ENCODE measurements at places on chromosomes 4 and X.

DNA sequence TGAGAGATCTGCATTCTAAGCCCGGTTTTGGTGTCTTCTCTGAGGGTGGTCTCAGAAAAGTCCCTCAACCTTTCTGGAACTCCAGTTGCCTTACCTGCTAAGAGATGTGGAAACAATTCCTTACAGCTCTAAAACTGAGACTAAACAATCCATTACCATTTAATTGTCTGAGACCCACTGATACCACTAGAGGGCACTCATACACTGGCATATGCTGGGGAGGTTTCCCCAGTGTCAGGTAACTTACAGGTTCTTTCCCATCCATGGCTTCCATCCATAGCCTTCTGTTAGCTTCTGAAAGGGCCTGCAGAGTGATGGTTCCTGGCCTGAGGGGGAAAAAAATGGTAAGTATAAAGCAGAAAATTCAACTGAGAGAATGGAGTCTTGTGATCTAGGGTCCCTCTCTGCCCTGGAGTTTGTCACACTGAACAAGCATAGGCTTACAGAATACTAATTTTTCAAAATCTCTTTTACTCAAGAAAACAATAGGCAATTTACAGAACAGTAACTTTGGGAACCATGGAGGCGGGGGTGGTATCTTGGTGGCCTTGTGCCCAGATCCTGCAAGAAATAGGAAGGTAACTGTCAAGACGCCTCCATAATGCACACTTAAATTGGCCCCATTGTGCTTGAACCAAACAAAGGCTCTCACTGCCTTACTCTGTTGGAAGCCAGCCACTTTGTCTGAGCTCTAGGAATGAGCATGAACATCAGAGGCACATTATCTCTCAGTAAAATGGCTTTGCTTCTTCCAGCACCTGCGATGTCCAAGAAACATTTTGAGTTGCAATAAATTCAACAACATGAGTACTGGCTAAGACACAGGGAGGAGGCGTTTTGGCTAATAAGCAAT is 236.1 kb downstream of the OPHN1 start:
- DNase-seq = peak; percentile 82

DNA sequence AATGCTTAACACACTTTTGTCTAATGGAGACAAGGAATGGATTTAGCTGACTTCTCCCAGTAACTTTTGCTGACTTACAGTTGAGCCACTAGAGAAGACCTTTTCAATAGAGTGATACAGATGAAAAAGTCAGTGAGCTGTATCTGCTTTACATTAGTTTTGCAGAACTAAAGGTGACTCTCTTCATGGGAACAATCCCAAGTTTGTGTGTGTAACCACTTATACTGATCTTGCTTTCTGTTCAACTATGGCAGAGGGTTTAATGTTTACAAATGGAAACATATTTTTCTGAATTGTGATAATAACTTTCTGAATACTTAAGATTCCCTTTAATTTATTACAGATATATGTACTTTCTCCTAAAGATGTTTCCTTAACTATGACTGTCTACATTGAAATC is 182.6 kb upstream of the PUDP start:
- DNase-seq = no peak

GRCh38 chr4:153955327-153955726 is 166.4 kb upstream of the SFRP2 start:
- DNase-seq = no peak

DNA sequence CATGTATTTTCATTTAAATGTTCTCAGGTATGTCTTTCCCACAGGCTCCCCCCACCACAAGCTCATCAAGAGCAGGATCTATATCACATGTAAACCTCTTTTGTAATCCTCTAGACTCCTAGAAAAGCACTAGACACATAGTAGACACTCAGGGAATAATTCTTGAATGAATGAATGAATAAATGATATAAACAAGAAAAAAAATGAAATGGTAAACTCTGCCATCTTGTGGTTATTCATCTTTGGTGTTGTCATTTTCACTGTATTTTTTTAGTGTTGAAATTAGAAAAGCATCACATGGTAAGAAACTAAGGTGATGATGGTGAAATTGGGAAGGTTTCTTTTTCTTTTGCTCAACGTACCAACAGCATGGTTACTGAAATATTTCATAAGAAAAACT is 34.2 kb upstream of the C1GALT1C1 start:
- peak; percentile 59 for DNase-seq

GRCh38 chr4:189049682-189050081 is 891.0 kb upstream of the FRG1 start:
- peak; percentile 59 for DNase-seq

DNA sequence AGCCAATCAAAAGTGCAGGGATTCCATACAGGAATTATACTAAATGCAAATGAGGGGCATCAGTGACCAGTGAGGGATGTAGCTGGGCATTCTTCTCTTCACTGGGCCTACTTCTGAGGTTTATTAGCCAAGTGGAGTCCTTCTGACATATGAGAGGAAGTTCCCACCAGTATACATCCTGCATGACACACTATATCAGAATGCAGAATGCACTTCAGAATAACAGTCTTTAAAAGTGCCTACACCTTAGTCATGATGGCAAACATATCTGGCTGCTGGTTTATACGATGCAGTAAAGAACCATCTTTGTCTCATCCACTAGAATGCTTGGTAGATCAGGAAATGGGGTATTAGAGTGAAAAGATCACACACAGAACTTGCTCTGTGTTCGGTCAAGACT is 180.3 kb upstream of the PPARGC1A start:
- DNase-seq = peak; percentile 81

DNA sequence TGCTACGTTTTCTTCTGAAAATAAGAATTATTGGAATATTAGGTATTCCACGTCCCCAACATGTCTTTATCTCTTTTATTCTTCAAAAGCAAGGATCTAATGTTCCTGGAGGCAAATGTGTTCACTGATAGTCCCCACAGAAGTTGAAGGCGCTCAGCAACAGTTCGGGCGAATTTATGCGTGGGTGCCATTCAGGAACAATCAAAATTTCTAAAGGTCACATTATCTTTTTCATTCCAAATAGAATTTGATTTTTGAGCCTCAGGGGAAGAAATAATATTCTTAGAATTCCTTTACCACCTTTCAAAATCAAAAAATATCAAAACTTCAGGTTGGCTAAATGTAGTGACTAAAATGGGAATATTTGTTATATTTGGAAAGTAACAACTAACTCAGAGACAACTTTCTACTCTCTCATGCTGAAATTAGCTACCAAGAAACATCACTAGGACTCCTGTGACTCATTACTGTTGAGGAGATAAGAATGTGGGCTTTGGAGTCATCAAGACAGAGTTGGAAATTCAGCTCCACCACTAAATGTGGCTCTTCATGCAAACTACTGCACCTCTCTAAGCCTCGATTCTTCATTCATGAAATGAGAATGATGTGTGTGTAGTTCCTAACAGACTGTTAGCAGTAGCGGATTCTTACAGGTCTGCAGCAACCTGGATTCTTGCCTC is 72.3 kb upstream of the KIT start:
- DNase-seq = peak; percentile 7

DNA sequence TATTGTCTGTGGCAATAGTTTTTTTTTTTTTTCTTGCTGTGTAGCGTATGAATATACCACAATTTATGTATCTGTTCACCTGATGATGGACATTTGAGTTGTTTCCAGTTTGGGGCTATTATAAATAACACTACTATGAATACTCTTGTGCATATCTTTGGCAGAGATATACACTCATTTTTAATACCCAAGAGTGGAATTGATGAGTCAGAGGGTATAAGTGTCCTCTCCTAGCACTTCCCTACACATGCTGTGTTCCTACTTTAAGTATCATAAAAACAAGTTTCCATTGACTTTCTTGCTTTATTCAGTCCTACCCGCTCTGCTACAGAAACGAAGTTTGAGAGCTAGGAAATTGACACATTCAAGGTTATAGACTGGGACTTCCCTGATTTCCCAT is 39.8 kb downstream of the XIAP start:
- DNase-seq = peak; percentile 46

DNA sequence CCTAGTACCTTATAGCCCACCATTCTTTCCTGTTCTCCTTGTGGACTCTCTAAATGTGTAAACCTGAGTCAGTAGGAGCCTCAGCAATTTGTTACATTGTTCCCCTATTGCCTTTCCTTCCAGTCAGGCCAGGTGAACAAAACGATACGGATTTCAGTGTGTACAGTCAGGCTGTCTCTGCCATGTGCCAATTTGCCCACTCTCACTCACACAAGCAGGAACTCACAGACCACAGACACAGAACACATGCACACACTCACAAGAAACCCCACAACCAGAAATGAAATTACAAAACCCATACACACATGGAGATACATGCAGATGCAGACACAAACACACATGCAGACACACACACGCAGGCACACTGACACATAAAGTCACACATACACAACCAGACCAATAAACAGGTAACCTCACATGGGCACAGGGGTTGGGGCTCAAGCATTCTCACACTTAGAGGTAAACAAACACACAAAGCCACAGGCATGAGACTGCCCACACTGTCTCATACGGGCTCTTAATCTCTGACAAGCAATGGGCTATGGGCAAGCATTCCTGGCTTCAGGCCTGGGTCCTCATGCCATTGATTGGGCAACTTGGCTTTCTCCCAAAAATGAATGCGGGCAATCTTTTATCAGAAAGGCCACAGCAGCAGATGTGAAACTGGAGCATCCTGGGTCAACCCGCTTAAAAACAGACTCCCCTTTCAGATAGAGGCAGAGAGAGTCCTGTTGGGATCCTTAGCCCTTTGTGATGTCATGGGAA is 68.7 kb downstream of the NBDY start:
- DNase-seq = no peak

DNA sequence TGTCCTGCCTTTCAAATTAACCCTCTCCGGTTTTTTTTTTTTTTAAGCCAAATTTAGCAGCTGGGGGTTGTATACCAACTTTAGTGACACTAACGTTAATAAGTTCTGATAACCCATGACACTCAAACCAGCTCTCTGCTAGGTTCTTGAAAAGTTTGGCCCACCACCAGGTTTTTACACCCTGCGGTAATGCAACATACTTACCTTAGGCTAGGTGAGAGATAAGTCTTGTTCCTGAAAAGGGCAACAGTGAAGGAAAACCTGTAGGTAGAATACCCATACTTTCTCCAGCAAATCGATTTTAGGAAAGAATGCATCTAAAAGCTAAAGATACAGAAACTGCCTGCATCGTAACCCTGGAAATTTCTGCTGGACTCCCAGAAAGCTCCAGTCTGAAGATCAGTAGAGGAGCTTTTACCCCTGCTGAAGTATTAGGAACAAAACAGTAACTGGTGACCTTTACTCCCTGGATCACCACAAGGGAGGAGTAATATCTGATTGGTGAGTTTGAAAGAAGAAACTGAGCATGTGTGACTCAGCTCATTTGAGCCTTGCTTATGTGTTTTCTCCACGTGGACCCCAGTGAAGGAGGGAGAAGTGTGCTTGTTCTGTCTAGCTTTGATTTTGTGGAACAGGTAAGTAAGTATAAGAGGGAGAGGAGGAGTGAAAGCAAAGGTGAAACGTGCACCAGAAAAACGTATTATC is 34.4 kb upstream of the COX18 start:
- peak; percentile 2 for DNase-seq

- DNase-seq = peak; percentile 88
These were observed 882 bp downstream of the MRFAP1 start for GRCh38 chr4:6641164-6641970.

- DNase-seq = no peak
These were observed 58.6 kb downstream of the TAB3 start for GRCh38 chrX:30830326-30830943.

DNA sequence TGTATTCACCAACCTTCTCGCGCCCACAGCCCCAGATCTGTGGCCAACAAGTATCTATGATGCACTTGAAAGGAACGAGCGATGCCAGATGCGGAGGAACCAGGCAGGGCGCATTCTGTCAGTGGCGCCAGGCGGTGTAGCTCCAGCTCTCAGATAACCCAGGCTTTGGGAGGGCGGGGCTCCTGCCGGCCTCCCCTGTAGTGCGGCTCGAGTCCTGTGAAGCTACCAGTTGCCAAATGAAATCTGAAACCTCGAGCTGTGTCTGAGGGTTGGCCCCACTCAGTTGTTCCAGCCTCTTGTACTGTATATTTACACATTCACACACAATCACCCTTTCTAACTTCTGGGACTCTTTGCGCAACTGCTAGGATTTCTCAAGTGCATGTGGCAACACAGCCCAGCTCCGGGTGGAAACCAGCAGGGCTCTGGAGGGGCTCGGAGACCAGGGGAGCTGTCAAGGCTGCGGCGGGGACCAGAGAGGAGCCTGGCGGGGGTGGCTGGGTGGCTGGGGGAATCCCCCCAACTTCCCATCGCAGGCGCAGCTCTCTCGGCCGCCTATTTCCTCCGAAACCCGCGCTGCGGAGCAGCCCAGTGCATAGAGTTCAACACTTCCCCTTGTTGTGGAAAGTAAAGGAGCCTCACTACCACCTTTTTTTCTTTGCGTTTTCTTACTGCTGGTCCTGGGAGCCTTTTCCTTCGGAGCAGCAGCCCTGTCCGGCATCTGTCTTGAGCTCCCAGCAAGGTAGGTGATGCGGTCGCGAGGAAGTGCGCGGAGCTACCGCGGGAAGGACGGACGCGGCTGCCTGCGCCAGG is at the start of gene ARHGAP24:
Gene ARHGAP24, plus strand, starts transcription at position 333 of the 813 bp plus-strand sequence.
- DNase-seq = peak; percentile 89

DNA sequence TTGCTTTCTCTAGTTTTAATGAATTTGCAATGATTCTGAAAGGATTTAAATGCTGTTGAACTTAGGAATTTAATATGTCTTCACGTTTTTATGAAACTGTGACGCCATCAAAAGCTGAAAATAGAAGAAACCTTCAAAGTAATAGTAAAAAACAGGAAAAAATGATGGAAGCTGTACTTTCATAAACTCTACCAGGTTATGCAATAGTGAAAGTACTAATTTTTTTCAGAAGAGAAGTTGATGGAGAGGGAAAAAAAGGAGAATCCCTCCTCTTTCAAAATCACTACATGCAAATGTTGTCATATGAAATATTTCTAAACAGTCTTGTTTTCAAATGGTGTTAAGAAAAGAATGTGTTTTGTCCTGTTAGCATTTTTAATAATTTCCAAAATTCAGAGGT is 73.6 kb downstream of the ZNF330 start:
- no peak for DNase-seq

DNA sequence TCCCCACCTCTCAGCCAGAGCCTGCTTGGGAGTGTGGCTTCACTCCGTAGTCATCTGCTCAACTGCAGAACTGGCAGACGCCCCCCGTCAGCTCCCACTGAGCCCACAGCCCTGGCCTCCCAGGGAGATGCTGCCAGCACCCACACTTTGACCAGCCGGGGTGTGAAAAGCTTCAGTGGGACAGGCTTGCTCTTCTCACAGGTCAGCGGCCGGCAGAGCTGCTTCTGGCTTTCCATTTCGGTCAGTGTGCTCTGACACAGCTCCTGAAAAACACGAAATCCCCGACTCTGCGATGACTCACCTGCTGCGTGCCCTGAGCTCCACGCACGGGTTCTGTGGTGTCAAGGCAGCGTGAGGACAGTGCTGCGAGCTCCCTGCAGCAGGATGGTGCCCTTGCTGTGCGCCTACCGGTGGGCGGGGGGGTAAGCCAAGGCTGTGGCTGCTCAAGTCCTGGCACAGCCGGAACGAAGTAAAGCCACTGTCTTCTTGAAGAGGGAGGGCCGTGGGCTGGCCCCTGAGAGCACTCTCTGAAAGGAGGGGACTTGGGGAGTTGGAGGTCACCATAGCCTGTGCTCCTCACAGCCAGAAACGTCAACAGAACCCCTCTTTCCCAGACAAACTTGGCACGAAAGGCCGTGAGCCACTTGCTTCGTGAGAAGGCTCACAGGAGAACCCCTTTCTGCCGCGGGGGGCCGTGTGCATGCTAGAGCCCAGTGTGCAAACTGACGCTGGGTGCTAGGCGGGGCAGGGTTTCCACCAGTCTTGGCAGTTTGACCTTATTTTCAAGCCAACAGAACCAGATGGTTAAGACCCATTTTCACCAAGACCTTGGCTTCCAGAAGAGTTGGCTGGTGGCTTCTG is 23.6 kb downstream of the NOP14 start:
- no peak for DNase-seq

Measured in DMS53 (cell line).